ENCODE measurements at places on chromosomes 4 and X.
A peak's percentile ranks its signal among the peaks of the same experiment; 100 is the strongest.

- DNase-seq, result no peak
Observed at GRCh38 chr4:27846951-27847350, 986.3 kb downstream of the STIM2 start.

GRCh38 chr4:2932321-2932950 lies 30.8 kb downstream of the NOP14 start:
- DNase-seq, result no peak

- no peak for DNase-seq
Observed at GRCh38 chrX:119756926-119757635, 1.3 kb upstream of the SOWAHD start.

DNA sequence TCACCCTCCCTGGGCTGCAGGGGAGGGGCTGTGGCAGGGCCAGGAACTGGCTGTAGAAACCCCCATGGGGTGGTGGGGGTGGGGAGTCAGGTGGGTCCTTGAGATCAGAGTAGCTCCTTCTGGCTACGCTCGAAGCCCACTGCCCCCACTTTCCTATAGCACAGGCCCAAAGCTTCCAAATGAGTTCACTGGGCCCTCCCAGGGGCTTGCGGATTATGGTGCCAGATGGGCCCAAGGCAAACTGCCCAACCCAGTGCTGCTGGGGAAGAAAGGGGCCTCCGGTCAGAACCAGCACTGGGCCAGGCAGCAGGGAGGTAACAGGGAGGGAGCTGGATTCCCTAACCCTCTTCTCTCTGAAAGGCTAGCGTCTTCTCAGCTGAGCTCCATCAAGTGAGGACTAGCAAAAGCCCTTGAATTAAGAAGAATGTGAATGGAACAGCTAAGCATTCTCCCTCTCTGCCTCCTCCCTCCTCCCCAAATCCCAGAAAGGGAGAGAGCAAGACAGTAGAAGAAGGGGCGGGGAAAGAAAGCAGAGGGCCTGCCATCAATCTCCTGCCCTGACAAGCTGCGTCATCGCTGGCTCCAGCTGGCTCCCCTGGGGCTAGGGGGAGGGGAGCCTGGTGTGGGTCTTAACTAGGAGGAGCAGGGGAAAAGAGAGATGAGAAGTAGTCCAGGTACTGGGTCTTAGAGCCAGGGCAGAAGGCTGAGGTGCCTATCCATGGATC lies 34.7 kb downstream of the FRMPD3 start:
- DNase-seq, result peak; percentile 65

DNA sequence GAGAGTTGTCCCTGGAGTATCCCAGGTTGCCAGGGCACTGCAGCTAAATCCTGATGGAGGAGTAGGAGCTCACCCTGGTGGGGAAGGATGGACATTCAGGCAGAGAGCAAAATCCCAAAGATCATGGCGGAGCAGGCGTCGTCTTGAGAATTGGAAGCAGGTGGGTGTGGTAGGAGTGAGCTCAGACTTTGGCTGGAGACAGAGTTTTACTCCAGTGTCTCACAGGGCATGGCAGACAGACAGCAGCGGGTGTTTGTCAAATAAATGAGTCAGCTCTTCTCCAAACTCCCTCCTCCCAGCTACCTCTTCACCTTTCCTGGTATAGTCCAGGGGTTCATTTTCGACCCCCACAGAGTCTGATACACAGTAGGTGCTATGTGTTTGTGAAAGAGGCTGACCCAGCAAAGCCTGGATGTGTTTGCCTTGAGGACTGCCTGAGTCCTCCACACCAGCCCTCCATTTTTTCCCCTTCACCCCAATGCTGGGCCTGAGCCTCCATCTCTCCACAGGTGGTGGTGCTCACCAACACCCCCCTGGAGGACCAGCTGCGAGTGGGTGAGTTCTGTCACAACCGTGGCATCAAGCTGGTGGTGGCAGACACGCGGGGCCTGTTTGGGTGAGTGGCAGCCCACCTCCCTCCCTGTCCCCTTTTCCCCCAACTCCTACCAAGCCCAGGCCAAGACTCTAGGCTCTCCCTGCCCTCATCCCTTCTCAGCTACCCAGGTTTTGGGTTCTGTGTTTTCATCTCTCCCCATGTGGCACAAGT lies 6.9 kb downstream of the UBA1 start:
- DNase-seq, result peak; percentile 31

GRCh38 chr4:101528526-101528925 lies 181.2 kb upstream of the PPP3CA start:
- DNase-seq, result no peak

- no peak for DNase-seq
Observed at GRCh38 chr4:132383571-132384199, 765.4 kb upstream of the PCDH10 start.

DNA sequence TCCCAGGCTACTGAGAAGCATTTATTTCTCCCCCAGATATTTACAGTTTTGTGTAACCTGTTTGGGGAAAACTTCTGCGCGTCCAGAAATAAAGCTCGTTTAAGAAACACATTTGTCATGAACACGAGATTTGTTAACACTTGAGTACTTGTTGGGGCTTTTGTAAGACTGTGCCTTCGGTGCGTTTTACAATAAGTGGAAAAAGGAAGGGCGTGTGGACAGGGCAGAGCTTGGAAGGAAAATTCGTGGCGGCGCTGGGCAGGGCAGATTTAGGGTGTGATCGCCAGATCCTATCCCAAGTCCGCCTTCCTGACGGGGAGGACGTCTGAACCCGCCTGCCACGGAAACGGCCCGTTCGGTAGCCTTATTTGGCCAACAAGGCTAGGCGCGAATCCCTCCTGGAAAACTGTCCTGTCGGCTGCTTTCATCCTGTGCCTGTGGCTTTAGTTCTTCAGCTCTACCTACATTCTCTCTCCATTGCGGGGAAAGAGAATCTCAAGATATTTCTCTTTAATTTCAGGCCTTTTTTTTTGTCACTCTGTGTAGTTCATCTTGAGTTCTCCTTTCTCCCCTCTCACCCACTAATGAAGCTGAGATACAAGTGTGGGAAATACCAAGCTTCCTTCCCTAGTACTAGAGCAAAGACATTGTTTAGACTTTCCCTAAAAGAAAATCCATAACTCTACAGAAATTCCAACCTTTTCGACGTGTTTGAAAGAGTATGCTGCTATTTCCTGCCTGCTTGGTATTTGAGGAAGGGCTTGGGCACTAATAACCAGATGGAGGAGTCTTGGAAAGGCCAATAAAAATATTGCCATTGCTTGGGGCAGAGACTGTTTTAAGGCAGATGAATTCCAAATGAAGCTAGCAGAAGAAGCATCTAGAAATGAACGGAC lies 982 bp downstream of the PDLIM5 start:
- DNase-seq, result peak; percentile 82

- no peak for DNase-seq
Observed at GRCh38 chr4:151402145-151402865, 6.7 kb upstream of the FHIP1A start.

DNA sequence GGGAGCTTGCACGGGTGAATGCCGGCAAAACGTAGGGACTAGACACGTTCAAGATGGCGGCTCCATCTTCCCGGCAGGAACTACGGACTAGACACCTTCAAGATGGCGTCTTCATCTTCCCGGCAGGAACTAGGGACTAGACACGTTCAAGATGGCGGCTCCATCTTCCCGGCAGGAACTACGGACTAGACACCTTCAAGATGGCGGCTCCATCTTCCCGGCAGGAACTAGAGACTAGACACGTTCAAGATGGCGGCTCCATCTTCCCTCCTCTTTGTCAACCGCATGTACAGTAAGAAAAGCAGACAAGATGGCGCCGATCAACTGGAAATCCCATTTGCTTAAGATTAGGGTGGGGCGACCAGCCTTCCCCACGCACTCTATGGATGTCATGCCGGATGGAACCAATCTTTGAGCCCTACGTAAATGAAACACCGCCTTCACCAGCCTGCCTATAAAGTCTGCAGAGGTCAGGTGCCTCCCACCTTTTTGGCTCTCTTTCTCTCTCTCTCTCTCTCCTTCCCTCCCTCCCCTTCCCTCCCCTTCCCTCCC lies 222.4 kb downstream of the CRLF2 start:
- peak; percentile 64 for DNase-seq

All from right hindlimb (tissue), 1 donor.